Ovary (tissue), 10 donors: ENCODE measurements at places on chromosomes 3 and 15.

- no peak for DNase-seq
Observed at GRCh38 chr3:44418549-44418948, 58.9 kb downstream of the ZNF445 start.

DNA sequence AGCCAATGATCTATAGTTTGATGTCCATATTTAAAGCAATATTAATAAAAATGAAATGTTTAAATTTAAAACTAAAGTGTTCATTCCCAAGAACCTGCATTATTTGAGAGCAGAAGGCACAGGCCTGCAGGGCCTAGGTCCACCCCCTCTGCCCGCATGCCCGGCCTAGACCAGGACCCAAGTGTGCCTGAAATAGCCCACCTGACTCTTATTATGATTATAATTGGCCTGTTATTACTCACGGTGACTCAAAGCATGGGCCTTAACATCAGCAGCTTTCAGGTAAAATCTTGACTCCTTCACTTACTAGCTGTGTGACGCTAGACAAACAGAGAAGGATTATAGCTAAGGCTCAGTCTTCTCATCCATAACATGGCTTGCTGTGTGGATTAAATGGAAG, 128.8 kb downstream of the PLCL2 start:
- DNase-seq = no peak

- no peak for DNase-seq
Observed at GRCh38 chr3:55624238-55624637, 137.1 kb upstream of the WNT5A start.

DNA sequence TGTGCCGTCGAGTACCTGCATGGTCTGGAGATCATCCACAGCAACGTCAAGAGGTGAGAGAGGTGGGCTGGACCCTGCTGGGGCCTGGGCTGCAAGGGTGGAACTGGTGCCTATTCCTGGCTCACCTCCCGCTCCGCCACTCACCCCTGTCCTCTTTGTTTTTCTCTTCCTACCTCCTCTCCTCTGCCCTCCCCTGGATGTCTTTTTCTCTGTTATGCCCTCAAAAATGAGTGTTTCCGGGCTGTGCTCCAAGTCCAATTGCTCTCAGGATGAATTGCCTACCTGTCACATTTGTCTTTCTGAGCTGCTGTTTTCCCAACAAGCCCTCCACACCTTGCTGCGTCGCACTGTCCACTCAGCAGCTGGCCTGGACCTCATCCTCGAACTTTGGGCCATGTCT, 28.5 kb upstream of the TATDN2 start:
- no peak for DNase-seq

- DNase-seq = no peak
Observed at GRCh38 chr15:98611808-98612207, 36.5 kb upstream of the IGF1R start.

GRCh38 chr3:142226474-142226873, 1.1 kb upstream of the GK5 start:
- no peak for DNase-seq

DNA sequence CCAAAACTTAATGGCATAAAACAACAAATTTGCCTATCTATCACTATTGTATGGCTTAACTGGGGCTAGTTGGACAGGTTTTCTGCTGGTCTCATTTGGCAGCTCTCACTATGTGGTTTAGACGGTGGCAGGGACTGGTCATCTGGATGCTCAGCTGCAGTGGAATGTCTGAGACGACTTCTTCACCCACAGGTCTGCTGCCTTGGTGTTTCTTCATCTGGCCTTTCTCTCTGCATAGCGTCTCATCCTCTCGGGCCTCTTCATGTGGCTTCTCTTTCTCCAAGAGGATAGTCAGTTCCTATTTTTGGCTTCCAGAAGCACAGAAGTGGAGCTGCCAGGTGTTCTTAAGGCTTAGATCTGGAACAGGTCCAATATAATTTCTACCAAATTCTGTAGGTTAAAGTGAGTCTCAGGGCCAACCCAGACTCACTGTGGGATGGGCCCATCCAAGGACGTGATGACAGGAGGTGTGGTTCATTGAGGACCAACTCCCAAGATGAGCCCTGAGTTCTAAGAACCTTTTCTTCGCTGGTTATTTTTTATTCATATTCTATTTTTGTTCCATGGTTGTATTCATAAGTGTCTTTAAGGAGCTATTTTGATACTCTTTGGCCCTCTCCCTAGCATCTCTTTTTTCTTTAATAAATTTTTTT, 18.6 kb downstream of the UBE2Q2 start:
- DNase-seq = no peak

DNA sequence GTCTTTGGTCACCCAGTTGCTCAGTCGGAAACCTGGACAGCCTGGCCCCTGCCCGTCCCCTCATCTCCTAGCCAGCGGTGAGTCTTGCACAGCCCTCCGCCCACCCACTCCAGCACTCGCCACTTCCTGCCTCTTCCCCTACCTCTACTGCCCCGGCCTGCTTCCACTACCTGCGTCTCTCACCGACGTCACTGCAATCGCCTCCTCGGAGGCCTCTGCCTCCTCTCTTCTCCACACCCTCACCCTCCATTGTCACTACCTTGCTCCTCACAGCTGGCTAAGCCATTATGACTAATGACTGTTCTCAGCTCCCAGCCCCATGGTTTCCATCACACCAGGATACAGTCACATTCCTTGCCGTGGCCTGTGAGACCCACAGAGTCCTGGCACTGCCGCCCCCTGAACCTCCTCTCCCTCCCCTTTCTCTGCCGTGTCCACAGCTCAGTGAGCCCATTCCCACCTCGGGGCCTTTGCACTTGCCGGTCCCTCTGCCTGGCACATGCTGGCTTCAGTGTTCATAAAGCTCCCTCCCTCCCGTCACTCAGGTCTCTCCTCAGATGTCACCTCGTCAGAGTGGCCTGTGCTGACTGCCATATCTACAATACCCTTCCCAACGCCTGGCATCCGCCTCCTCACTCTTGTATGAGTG, 104.8 kb downstream of the FBLN2 start:
- DNase-seq = no peak

GRCh38 chr3:126442856-126443242, 32.8 kb downstream of the ZXDC start:
- no peak for DNase-seq

DNA sequence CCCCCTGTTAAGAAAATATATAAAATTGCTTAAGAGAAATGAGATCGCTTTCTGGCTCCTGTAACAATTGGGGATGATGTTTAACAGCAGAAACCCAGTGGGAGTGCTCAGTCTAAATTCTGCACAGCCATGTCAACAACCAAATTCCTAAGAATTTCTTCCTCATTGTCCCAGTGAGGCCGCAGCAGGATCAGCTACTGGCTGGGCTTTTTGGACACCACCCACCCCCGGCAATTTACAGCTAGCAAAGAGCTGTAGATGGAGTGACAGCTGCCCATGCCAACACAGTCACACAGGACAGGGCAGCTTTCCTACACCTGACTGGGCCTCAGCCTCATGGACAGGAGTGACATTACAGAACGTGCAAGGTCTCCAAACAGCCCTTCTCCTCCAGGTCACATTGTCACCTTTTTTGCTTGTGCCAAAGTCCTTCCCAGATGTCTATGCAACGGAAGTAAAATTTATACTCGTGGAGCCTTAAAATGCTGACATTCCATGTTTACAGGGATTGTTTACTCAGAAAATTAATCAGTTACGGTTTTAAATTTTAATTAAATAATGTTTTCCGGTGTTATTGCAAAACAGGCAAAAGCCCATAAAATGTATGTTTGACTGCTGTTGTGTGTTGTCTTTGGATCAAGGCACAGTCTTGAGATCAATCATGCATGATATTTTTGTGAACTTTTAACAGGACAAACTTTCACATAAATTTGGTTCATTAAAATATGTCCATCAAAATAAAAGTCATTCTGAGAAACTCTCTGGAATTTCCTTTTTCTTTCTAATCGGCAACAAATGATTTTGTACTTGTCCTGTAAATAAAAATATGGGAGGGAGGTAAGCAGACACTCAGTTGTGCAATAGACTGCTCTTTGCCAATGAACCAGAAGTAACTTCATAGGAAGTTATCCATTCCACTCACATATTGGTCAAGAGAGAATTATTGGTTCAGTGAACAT, 943.2 kb downstream of the MCTP2 start:
- DNase-seq = no peak

DNA sequence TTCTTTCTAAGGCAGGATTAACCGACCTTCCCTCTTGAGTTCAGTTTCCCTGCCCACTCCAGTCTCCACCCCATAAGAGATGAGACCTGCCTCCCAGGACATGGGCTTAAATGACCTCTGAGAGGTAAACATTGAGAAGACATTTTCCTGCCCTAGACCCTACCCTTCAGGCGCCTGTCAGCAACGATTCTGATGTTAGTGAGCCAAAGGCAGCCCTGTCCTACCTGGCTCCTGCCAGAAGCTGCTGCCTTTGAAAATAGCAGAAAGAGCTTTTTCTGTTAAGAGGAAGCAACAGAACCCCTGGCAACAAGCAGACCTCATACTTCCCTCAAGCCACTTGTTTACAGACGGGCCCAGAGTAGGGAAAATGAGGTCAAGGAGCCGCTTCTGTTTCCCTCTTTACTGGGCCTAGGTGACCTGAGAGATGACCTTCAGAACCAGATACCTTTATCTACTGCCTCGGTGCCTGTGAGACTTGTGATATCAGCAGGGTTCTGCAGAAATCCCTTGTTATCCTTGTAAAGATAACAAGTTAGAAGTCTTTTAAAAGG, 52.0 kb downstream of the CD200R1L start:
- no peak for DNase-seq

- no peak for DNase-seq
Observed at GRCh38 chr15:33780011-33780768, 188.1 kb upstream of the CHRM5 start.
